ENCODE measurements at places on chromosomes 4 and X.
A peak's percentile ranks its signal among the peaks of the same experiment; 100 is the strongest.

- DNase-seq, result no peak
These were observed 319.6 kb upstream of the BMP3 start for GRCh38 chr4:80710748-80711451.

DNA sequence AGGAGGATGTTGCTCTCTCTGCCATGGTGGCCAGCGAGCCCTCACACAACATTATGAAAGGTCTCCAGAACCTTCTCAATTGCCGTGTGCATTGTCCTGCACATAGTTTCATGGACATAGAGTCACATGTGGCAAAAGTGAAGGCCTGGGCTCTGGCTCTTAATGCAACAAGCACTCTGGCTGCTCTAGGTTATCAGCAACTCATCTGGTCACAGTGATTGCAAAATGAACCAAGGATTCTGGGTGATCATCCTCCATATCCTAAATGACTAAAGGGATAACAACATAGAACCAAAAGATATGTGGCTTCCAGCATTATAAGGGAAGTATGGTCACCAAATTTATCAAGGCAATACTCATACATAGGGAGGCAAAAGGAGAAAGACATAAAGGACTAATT lies 175.2 kb downstream of the MGST2 start:
- DNase-seq, result no peak

GRCh38 chr4:186404562-186405134 lies 138.7 kb downstream of the F11 start:
- no peak for DNase-seq

- no peak for DNase-seq
These were observed 208.5 kb downstream of the MAD2L1 start for GRCh38 chr4:119858176-119858575.

GRCh38 chrX:111568354-111568753 lies 56.9 kb downstream of the SERTM2 start:
- DNase-seq, result no peak

- DNase-seq, result no peak
These were observed 543.7 kb downstream of the ARAP2 start for GRCh38 chr4:35700663-35701062.

- DNase-seq, result no peak
These were observed 164.6 kb downstream of the BANK1 start for GRCh38 chr4:101954975-101955678.

GRCh38 chr4:128657638-128658037 lies 151.9 kb upstream of the JADE1 start:
- no peak for DNase-seq

GRCh38 chrX:74382613-74383012 lies 38.7 kb upstream of the SLC16A2 start:
- DNase-seq, result peak; percentile 37
